ENCODE measurements at places on chromosomes 5 and 9.

- peaks cover 39% of the 10 kb centered on the region for H3K27me3 ChIP-seq
- H3K36me3 ChIP-seq, result no peaks in the 10 kb centered on the region
- peaks cover 10% of the 10 kb centered on the region for H3K4me1 ChIP-seq
- no peak for DNase-seq
- no peak within 1 kb of the TSS for H3K27ac ChIP-seq
These were observed at the start of gene IRX4 for GRCh38 chr5:1882337-1883119. Gene IRX4 (minus strand): TSS chr5:1882925. CDS start chr5:1882647, 278 bp downstream.

DNA sequence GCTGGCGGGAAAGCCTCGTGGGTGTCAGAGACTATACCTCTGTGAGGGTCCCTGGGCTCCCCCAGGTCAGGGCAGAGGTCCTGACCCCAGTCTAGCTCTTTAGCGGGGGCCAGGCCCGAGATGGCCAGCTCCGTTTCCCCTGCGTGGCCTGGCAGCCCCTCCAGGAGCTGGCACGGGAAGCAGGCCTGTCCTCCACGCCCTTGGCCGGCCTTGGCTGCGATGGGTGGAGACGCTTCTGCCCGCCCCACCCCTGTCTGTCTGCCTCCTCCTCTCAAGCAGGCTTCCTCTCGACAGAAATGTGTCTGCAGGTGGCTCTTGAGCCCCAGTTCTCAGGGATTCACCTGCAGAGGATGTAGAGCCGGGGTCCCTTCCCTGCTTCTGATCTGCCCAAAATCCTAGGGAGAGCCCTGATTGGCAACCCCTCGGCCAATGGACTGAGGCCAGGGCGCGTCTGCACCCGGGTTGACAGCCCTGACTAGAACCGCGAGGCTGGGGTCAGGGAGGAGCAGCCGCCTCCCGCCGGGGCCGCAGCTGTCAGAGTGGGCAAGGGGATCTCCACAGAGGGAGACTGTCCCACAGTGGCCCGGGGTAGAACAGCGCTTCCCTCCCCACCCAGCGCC lies 2.6 kb upstream of the GRIN1 start:
- H3K27me3 ChIP-seq, result peaks cover 62% of the 10 kb centered on the region
- H3K36me3 ChIP-seq, result no peaks in the 10 kb centered on the region
- peaks cover 8% of the 10 kb centered on the region for H3K4me1 ChIP-seq
- no peak for DNase-seq

- no peak overlapping the region for H3K4me3 ChIP-seq
- H3K27me3 ChIP-seq, result no peaks in the 10 kb centered on the region
- no peak overlapping the region for H3K27ac ChIP-seq
These were observed 210.1 kb upstream of the SLC24A2 start for GRCh38 chr9:19998823-19999455.

DNA sequence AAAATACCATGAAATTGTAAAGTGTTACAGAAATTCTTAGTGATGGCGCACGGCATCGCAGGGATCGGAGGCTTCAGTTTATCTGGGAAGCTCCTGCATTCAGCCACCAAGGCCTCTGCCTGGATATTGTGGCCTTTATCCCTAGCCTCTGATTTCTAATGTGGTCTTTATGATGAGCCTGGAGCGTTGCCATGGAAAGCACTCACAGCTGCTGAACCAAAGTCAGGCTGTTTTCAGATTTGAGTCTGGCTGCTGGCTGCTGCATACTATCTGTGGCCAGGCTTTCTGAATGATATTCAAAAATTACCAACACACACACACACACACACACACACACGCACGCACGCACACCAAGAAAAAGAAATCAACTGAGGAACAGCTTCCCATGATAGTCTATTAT lies 101.1 kb upstream of the ZNF366 start:
- no peak overlapping the region for H3K4me3 ChIP-seq
- H3K27ac ChIP-seq, result no peak overlapping the region
- no peak for DNase-seq
- no peaks in the 10 kb centered on the region for H3K27me3 ChIP-seq
- H3K36me3 ChIP-seq, result no peaks in the 10 kb centered on the region

- no peaks in the 10 kb centered on the region for H3K4me1 ChIP-seq
- no peak overlapping the region for H3K4me3 ChIP-seq
- no peaks in the 10 kb centered on the region for H3K36me3 ChIP-seq
- no peaks in the 10 kb centered on the region for H3K27me3 ChIP-seq
- H3K27ac ChIP-seq, result no peak overlapping the region
These were observed 747.3 kb upstream of the C9orf72 start for GRCh38 chr9:28320616-28321015.

GRCh38 chr9:4289411-4290326 lies 10.2 kb downstream of the GLIS3 start:
- no peaks in the 10 kb centered on the region for H3K36me3 ChIP-seq
- H3K27ac ChIP-seq, result no peak overlapping the region
- no peak overlapping the region for H3K4me3 ChIP-seq
- H3K27me3 ChIP-seq, result no peaks in the 10 kb centered on the region

Measured in CD4-positive, alpha-beta T cell (primary cell).